ENCODE measurements at places on chromosomes 3 and 15.

GRCh38 chr15:91022075-91022831 lies at the start of gene VPS33B:
TSS of gene VPS33B (minus strand) at chr15:91022594. CDS start at chr15:91022249, 345 bp downstream.
- peak; percentile 86 for DNase-seq

GRCh38 chr3:46695177-46695961 lies 1.9 kb upstream of the ALS2CL start:
- no peak for DNase-seq

DNA sequence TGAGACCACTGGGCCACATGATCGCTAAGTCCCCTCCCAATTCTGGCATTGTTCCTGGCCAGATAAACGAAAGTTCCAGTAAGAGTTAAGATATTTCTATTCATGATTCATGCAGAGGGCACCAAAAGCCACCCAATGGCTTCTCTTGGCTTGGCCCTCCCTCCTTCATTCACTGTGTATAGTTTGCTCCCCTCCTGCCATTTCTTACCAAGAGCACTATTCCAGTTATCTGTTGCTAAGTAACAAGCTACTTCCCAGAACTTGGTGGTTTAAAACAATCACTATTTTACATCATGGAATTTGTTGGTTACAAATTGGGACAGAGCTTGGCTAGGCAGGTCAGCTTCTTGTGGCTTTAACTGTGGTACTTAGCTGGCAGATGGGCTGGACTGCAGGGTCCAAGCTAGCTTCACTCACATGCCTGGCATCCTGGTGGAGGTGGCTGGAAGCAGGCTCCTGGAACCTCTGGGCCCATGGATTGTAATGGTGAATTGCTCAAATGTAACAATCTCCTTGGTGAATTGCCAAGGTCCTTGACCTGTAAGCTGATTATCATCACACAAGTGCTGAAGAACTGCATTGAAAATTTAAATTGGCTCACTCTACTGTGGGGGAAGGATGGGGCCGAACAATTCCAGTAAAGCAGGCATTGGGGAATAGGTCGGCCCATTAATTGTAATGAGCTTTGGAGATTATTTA lies 16.6 kb downstream of the EAF1 start:
- DNase-seq = no peak

- peak; percentile 81 for DNase-seq
These were observed 13.2 kb downstream of the GREM1 start for GRCh38 chr15:32730677-32731654.

GRCh38 chr3:94909726-94910125 lies 846.9 kb downstream of the NSUN3 start:
- no peak for DNase-seq

- no peak for DNase-seq
These were observed 102.4 kb downstream of the LRIG1 start for GRCh38 chr3:66398228-66399025.
